ENCODE measurements at places on chromosomes 7 and 10.

DNA sequence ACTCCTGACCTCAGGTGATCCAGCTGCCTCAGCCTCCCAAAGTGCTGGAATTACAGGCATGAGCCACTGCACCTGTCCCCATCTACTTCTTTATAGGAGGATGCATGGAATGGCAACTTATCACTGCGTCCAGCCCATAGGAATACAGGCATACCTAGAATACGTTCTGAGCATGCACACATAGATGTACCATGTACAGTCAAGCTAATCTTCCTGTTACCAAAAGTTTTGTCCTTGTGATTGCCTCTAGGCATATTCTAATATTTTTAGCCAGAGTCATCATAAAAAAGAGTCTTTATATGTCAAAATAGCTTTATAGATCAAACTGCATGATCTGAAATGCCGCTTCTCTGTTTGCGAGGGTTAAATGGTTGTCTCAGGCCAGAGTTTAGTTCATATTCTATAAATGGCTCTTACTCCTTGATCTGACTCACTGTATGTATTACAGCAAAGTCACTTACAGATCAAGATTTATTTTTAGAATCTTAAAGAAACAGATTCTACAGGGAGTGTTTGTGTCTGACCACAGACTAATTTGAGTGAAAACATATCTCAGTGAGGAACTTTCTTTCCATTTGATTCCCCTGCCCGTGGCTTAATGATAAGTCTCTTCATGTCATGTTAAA is 210.9 kb downstream of the CREB5 start:
- DNase-seq: peak; percentile 48

GRCh38 chr7:122813845-122814244 is 72.4 kb downstream of the CADPS2 start:
- DNase-seq: no peak

- no peak for DNase-seq
These were observed 24.4 kb downstream of the CRPPA start for GRCh38 chr7:16396766-16397500.

DNA sequence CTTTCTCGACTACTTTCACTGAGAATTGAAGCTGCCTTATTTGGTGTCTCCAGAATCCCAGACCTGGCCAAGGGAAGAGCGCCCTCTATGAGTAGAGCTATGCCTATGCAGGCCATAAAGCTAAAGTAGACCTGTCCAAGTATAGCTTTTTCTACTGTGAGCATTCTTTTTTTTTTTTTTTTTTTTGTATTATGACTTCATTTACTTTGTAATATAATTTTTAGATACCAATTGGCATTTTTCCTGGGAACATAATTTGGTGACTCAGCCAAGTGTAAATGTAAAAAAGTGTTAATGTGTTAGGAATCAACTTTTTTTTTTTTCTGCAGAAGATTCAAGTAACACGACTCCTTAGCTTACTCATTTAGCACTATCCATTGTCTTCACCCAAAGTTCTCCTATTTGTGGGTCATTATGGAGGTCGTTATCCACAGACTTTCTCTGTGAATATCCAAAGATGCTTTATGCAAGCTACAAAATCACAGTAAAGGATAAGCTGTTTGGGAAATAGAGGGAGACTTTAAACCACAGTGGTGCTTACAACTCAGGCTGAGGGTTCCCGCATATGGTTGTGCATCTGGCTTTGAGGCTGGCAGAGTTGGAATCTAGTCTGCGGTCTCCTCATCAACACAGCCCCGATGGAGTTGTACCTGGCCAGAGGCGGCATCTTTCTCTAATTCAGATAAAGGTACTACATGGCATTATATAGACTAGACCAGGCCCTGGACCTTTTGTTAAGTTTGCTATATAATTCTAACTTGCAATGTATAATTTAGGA is 1040.2 kb upstream of the SORCS1 start:
- no peak for DNase-seq

DNA sequence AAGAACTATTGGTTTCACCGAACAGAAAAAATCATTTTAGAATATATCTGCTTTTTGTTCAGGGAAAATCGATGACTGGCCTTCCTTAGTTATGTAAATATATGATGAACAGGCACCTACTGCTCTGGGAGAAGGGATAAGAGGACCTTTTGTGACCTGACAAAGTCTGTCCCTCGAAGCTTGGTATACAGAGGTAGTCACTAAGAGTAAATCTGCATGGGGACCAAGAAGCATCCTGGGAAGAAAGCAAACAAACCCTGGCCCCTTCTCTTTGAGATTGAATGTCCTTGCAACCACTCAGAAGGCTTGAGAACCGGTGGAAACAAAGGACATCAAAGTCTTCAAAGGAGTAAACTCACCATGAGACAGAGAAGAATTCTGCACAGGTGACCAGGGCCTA is 52.3 kb downstream of the SKIDA1 start:
- no peak for DNase-seq

DNA sequence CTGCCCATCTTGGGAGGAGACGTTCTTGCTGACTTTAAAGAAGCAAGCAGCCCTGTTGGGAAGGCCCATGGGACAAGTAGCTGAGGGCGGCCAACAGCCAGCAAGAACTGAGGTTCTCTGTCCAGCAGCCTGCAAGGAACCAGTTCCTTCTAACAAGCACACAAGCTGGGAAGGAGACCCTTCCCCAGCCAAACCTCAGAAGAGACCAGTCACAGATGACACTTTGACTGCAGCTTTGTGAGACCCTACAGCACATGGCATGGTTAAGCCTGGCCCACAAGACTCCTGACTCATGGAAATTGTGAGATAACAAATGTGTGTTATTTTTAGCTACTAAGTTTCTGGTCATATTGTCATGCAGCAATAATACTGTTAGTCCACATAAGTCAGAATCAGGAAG is 99.9 kb downstream of the PRLHR start:
- DNase-seq: peak; percentile 1

- DNase-seq: peak; percentile 72
These were observed 163.8 kb downstream of the GRK5 start for GRCh38 chr10:119370972-119371703.

GRCh38 chr7:11170863-11171568 is 197.3 kb downstream of the PHF14 start:
- no peak for DNase-seq

DNA sequence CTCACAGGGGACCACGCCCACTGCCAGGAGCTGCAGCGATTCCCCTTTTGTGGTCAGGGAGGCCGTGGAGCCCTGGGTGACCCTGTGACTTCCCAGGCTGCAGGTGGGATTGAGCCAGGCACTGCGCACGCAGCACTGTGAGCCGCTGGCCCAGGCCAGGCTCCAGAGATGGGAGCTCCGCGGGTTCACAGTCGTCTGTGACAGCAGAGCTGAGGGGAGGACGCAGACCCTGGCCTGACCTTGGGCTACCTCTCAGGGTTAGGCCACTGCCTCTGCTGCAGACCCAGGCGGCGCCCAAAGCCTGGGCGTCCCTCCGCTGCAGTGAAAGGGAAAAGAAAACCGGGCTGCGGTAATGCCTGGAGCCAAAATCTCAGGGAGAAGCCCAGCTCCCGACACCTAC is 107.5 kb upstream of the GPR26 start:
- DNase-seq: no peak
